ENCODE measurements at places on chromosomes 11 and 22.

GRCh38 chr22:20569059-20570058, 61.9 kb downstream of the MED15 start:
- peak; percentile 84 for DNase-seq

GRCh38 chr22:19065929-19066328, 56.3 kb downstream of the DGCR2 start:
- DNase-seq: no peak

GRCh38 chr11:83071567-83072349, at the start of gene RAB30:
Gene RAB30 (minus strand): TSS chr11:83071897. CDS start chr11:82997316, 74,581 bp downstream.
- peak; percentile 100 for DNase-seq

DNA sequence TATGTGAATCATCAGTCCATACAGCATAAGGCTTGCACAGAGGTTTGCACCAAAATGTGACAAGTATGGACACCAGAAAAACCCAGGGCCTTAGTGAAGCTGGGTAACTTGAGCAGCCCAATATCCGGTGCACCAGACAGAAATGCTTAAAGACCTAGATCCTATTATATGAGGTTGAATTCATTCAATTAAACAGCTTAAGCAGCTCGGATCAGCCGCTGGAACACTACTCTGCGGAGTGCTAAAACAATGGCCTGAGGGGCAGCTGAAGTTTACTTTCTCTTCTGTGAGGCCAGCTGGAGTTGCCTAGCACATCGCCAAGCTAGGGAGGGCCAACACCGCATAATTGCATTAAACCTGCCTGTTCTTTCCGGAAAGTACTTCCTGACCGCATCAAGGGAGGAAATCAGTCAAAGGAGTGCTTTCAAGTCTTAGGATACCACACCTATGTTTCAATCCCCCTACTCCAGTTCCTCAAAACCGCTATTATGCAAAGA, 17.0 kb upstream of the FAM181B start:
- no peak for DNase-seq

- no peak for DNase-seq
These were observed 10.4 kb downstream of the TMPRSS6 start for GRCh38 chr22:37098976-37099591.
